ENCODE measurements at places on chromosomes 12 and 14. TPM values are rescaled to one million over a fixed set of nuclear protein-coding genes. Genes with fewer than 3 reads are reported as not detected.

- DNase-seq = no peak
These were observed 95.2 kb upstream of the DYNC1H1 start for GRCh38 chr14:101869217-101869616.

DNA sequence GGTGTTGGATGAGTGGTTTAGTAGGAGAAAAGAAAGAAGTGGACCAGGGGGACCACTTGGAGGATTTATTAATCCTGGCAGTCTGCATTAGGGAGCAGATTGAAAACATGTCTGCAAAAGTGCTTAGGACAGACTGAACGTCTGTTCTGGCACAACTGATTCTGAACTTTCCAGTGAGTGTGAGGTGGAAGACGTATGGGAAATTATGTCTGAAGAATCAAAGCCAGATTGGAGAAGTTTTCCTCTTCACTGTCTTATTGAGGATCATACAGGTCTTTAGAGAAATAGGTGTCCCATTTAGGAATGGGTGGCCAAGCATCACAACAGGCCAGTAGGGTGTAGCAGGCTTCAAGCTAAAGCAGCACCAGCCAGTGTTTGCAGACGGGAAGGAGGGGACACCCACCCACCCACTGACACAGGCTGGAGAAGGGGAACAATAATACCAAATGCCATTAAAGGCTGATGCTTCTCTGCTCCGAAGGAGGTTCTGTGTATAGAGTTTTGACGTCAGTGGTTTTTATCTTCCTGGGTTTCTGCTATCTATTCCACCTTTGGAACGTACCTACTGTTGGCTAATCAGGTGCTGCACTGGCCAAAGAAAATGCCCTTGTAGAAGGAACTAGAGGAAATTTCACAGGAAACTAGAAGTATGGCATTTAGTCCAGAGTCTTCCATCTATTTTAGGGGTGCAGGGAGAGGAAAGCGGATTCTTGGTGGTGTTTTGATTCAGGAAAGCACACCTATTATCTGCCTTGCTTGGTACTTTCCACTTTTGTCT lies 1.8 kb downstream of the SRRM4 start:
- DNase-seq = no peak

GRCh38 chr12:48106681-48107613 lies 1.1 kb upstream of the SENP1 start:
- DNase-seq = no peak

- no peak for DNase-seq
These were observed 15.8 kb upstream of the GCH1 start for GRCh38 chr14:54918427-54918826.

SRRM4 gene
- not detected for total RNA-seq

Measured in HFFc6 (cell line).